ENCODE measurements at places on chromosomes 11 and 22.

GRCh38 chr22:34534101-34534500 lies 531.9 kb upstream of the ISX start:
- no peak for DNase-seq

DNA sequence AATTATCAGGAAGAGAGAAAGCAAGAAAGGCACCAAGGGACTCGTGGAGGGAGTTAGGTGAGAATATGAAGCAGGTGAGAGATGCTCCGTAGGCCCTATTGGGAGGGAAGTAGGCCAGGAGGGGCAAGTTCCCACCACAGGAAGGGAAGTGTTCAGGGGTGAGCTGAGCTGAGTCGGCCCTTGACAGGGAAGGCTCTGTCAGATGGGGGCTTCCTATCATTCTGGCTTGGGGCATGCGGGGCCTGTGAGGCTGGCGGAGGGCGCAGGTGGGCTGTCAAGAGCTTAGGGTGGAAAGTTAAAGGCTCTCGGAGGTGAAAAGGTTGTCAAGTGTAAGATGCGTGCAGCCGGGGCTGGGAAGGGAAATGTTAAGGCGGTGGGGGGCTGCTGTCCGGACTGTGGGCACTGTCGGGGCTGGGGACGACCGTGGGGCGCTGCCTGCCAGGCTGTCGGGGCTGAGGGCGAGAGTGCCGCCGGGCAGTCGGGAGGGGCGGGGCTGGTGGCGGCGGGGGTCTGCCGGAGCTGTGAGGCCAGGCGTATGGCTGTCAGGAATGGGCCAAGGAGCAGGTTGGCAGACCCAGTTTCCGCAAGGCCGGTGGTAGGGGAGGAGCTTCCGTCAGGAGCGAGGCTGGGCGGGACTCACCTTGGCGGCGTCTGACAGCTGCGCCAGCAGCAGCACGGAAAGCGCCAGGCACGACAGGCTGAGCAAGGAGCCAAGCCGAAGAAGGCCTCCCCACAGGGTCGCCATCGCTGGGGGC lies 496 bp downstream of the TMEM9B start:
- DNase-seq = peak; percentile 91

GRCh38 chr11:69227271-69227670 lies 66.7 kb upstream of the MYEOV start:
- no peak for DNase-seq

DNA sequence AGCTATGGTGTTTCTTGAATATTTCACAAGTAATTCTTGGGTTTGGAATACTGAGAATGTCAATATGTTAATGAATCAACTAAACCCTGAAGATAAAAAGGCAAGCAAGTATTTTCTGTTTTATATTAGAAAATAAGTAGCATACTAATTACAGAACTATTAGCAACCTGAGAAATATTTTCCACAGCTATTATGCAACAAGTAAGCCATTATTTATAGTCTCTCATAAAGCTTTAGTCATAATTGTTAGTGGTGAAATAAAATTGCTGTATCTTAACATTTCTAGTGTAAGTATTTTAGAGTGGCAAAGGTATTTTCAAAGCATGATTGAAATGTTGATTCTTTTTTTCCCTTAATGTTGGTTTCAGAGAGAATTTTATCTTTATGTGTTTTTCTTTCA lies 53.3 kb downstream of the FAR1 start:
- no peak for DNase-seq

- no peak for DNase-seq
These were observed 802 bp downstream of the KBTBD3 start for GRCh38 chr11:106076171-106076918.

GRCh38 chr11:71381781-71382505 lies 66.2 kb downstream of the DHCR7 start:
- DNase-seq = no peak

- no peak for DNase-seq
These were observed 4.7 kb downstream of the B3GNT6 start for GRCh38 chr11:77038825-77039326.

- DNase-seq = no peak
These were observed 23.4 kb downstream of the CHRDL2 start for GRCh38 chr11:74707602-74708510.

GRCh38 chr11:102201776-102202175 lies 91.5 kb downstream of the YAP1 start:
- DNase-seq = no peak

DNA sequence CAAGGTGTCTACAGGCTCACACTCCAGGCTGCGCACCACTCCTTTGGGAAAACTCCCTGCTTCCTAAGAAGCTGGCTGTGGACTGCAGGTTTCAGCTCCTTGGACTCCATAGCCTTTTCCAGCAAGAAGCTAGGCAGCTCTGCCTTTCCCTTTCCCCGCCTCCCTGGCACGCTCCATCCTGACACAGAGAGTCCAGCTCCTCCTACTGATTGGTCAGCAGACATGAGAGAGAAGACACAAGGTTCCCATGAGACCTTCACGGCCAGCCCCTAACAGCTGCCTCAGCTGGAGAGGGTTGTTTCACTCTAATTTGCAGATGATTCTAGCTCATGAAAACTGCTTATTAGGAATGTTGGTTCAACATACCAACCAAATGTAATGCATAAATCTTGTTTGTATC lies 27.6 kb downstream of the TENM4 start:
- peak; percentile 86 for DNase-seq

- no peak for DNase-seq
These were observed at the start of gene POU2AF1 for GRCh38 chr11:111378861-111379601. Gene POU2AF1, minus strand, starts transcription at chr11:111379275. Its CDS starts 98 bp downstream, at chr11:111379177.

- no peak for DNase-seq
These were observed 151.8 kb upstream of the ANO5 start for GRCh38 chr11:22041039-22041438.

DNA sequence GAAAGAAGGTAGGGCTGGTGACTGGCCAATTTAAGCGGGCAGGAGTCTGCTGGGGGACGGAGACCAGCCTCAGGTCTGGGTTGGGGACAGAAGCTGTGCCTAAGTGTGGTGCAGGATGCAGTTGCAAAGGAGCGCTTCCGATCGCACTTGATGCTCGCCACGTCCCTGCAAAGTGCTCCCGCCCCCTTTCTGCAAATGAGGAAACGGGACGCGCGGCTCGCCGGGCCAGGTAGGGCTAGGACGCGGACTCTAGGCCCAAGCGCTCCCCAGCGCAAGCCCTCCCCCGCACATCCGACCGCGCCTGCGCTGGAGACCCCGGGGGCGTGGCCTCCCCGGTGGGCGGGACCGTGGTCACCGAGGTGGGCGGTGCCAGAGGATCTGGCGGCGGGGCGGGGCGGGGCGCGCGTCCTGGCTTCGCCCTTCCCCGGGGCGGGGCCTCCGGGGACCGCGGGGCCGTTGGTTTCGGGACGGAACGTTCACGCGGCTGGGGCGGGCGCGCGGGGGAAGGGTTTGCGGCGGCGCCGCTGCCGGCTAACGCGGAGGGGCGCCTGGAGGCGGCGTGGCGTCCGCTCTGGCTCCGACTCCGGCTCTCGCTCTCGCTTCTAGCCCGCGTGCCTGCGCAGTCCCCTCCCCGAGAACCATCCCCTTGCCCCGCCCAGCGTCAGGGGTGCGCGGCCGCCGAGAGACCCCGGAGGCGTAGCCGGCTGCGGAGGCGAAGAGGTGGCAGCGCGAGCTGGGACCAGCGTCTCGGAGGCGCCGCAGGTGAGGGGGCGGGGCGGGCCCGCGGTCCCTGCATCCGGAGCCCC lies at the start of gene FAM118A:
FAM118A (plus strand) TSS at position 513 of the 806 bp plus-strand sequence. CDS start 12,446 bp downstream, outside the sequence.
- DNase-seq = peak; percentile 89

- DNase-seq = peak; percentile 93
These were observed 32.6 kb downstream of the TEAD1 start for GRCh38 chr11:12706545-12707499.

GRCh38 chr22:34688825-34689224 lies 377.1 kb upstream of the ISX start:
- DNase-seq = no peak

GRCh38 chr11:64853709-64854108 lies 9.3 kb upstream of the CDC42BPG start:
- DNase-seq = no peak

- no peak for DNase-seq
These were observed 14.2 kb upstream of the MUC5B start for GRCh38 chr11:1208394-1209261.

DNA sequence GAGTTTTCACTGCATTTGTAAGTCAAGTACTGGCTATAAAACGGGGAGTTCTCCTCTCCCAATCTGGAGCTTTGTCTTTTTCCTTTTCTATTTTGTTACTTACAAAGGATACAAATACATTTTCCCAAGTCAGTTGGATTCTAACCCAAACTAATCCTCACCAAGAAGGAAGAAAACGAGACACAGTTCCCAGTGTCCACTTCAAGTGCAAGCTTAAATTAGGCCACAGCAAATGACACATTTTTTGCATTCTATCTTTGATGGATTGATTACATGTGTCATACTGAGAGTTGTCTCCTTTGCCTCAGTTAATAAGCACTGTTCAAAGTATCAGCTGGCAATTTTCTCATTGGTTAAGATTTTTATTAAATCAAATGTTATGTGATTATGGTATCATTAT lies 296.7 kb upstream of the ANO5 start:
- DNase-seq = no peak

- DNase-seq = no peak
These were observed 507.1 kb downstream of the SOX6 start for GRCh38 chr11:15849257-15849656.

- no peak for DNase-seq
These were observed 1.4 kb upstream of the OR52W1 start for GRCh38 chr11:6197466-6198200.

- no peak for DNase-seq
These were observed 2.8 kb downstream of the ROBO4 start for GRCh38 chr11:124894606-124895430.

DNA sequence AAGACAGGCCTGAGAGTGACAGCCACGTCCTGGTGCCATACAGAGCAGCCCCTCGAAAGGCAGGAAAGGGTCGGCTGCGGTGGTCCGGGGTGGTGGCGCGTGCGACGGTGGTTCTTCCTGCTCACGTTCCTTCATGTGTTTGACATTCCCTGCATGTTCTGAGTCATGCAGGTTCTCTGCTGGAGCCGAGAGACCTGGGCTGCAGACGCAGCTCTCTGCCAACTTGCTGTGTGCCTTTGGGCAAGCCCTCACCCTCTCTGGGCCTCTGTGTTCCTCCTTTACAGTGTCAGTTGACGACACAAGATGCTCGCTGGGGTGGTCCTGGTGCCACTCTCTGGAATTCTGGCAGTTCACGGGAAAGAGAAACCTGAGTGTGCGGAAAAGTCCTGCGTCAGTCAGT lies 12.0 kb downstream of the ARHGAP8 start:
- DNase-seq = no peak

- no peak for DNase-seq
These were observed 2.9 kb downstream of the SPINDOC start for GRCh38 chr11:63816166-63816565.

GRCh38 chr11:71505001-71505400 lies 22.1 kb upstream of the KRTAP5-7 start:
- peak; percentile 67 for DNase-seq

GRCh38 chr11:127627629-127628457 lies 627.3 kb upstream of the KIRREL3 start:
- peak; percentile 71 for DNase-seq

- no peak for DNase-seq
These were observed 10.3 kb upstream of the OR56A1 start for GRCh38 chr11:6040874-6041273.

- no peak for DNase-seq
These were observed 80.8 kb downstream of the ME3 start for GRCh38 chr11:86591631-86592030.

DNA sequence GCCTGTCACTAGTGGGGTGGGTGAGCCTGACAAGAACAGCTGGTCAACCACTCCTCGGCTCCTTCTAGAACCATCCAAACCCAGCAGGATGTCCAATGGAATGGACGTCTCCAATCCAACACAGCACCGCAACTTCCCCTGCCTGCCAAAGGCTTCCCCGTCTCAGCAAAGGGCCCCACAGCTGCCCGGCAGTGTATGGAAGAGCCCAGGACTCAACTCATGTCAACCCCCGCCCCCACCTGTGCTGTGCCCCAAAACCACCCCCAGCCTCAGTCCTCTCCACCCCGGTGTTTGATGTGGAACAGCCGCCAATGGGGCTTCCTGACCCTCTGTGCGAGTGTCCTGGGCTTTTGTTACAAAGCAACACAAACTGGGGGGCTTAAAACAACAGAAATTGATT lies 223.8 kb downstream of the CTTN start:
- no peak for DNase-seq

GRCh38 chr11:68328374-68329091 lies 16.1 kb downstream of the LRP5 start:
- DNase-seq = no peak

- DNase-seq = no peak
These were observed 20.2 kb downstream of the NF2 start for GRCh38 chr22:29623553-29624169.

DNA sequence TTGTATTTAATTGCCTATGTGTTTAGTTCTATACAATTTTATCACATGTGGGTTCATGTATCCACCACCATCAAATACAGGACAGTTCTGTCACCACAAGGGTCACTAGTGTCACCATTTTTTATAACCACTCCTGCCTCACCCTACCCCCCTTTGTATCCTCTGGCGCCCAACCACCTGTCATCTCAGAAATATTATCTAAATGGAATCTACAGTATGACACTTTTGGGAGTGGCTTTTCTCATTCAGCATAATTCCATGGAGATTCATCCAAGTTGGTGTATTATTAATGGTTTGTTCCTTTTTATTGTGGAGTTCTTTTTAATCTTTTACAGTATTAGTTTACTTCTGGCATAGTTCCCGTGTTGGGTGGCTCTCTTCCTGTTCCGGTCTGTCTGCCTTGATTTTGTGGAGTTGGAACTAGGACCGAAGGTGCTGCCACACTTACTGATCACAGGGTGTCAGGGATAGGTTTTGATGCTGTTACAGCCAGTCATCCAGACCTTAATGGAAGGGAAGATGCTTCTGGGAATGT lies 58.5 kb downstream of the TNRC6B start:
- no peak for DNase-seq

- DNase-seq = no peak
These were observed 6.2 kb upstream of the IL17REL start for GRCh38 chr22:50018608-50019285.

GRCh38 chr11:94862926-94863880 lies 95.0 kb downstream of the AMOTL1 start:
- DNase-seq = no peak

GRCh38 chr11:73245461-73245860 lies 26.7 kb upstream of the P2RY6 start:
- DNase-seq = peak; percentile 51

DNA sequence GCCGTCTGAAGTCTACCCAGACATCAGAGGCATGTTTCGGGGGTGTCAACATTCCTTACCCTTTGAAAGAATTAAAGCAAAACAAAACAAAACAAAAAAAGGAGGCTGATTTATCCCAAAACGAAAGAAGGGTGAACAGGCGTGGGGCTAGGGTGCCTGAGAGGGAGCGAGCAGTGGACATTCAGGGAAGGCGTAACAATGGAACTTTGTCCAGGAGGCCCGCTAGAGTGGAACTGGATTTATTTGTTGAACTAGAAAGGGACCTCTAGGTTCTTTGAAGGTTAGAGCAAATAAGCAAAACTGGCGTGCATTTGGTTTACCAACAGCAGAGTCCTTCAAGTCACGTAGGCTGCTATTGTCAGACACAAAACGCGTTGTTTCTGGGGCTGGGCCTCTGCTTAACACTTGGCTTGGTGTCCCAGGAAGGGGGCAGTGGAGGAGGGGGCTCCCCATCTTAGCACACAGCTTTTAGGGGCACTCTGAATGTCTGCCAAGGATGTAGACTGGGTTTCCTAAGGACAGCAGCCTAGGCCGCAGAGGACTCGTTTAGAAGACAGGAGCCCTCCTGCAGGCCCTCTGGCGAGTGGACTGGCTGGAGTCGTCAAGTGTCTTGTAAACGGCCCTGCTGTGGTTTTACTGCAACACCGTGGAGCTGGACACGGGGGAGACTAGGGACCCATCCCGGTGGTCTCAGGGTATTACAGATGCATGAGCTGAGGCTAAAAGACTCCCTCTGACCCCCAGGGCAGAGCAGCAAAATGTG lies 203.7 kb upstream of the SORL1-AS1 start:
- DNase-seq = no peak

Data from NCI-H1417 (cell line).